ENCODE measurements at places on chromosomes 3 and 15. TPM values are rescaled to one million over a fixed set of nuclear protein-coding genes. Genes with fewer than 3 reads are reported as not detected.

GRCh38 chr15:58165661-58166060 lies 27.5 kb downstream of the AQP9 start:
- H3K27ac ChIP-seq: no peak overlapping the region
- no peak for DNase-seq
- no peak overlapping the region for H3K4me3 ChIP-seq
- H3K4me1 ChIP-seq: no peaks in the 10 kb centered on the region
- H3K36me3 ChIP-seq: no peaks in the 10 kb centered on the region

DNA sequence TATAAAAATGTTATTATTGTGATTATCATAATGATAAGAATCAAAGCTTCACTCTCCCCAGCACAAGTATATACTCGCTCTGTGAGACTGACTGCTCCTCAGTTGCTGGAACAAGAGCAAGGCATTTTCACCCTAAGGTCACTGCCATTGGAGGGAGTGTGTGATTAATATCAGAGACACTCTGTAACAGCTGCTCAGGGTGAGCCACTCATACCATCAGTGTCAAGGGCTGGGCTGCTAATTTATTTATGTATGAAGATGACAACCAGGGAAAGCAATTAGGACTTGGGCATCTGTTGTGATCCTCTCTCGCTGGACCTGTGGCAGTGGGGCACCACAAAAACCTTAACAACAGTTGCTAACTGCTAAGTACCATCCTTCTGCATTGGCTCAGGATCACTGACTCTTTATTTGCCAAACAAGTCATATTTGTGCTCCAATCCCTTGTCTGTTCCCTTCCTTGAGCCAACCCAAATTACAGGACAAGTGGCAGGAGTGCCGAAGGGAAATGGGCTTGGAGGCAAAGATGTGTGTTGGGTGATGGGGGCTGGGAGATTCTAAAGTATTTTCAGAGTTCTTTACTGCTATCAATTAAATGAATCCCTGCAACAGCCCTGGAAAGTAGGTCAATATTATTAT lies 297.5 kb upstream of the STT3B start:
- no peak for DNase-seq
- H3K4me1 ChIP-seq: peaks cover 35% of the 10 kb centered on the region
- H3K27ac ChIP-seq: no peak overlapping the region
- no peak overlapping the region for H3K4me3 ChIP-seq

Gene CLSTN2
- not detected for total RNA-seq

Gene A4GNT
- total RNA-seq: not detected

Gene CKMT1A
- 0.48 TPM for total RNA-seq
